Mesenteric fat pad (tissue), 1 donor: ENCODE measurements at places on chromosomes 4 and X.

- no peak for DNase-seq
Observed at GRCh38 chr4:78777576-78777940, 1.4 kb downstream of the BMP2K start.

GRCh38 chr4:100082852-100083251, 107.4 kb downstream of the DDIT4L start:
- no peak for DNase-seq

- no peak for DNase-seq
Observed at GRCh38 chrX:120459309-120459708, 9.8 kb downstream of the LAMP2 start.

- DNase-seq, result no peak
Observed at GRCh38 chr4:35538807-35539206, 705.5 kb downstream of the ARAP2 start.

DNA sequence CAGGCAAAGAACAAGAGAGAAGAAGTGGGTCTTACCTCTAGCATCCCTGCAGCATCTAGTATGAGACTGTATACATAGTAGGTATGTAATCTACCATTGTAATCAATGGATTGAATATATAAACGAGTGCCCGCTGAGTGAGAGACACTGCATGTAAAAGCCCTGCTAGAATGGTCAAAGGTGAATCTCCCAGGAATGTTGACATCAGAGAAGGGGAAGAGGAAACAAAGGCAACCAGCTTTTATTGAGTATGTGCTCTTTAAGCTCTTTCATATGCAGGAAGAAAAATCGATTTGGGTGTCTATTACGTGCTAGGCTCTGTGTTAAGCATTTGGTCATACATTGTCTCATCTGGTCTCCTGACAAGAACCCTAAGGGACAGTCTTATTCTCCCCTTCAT, 91.9 kb upstream of the KLHL13 start:
- no peak for DNase-seq

DNA sequence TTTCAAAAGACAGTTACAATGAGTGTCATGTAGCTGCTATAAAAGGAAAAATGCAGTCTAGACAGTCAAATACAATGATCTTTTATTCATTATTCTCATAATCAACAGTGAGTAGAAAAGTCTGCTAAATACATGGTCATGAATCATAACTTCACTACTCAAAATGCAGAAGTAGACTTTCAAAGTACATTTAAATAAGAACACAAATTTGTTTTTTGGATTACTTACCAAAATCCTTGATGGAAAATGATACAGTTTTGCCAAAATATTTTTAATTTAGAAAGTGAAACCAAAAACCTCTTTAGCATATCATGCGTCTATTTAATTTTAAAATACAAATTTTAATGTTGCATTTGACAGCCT, 4.9 kb downstream of the ACSL4 start:
- DNase-seq, result no peak

GRCh38 chr4:81485310-81485980, 13.7 kb upstream of the RASGEF1B start:
- no peak for DNase-seq

- no peak for DNase-seq
Observed at GRCh38 chrX:13123247-13123856, 78.9 kb upstream of the FAM9C start.

GRCh38 chr4:80125252-80126177, 52.5 kb upstream of the ANTXR2 start:
- DNase-seq, result no peak

- DNase-seq, result no peak
Observed at GRCh38 chrX:5458300-5458842, 770.3 kb downstream of the NLGN4X start.

DNA sequence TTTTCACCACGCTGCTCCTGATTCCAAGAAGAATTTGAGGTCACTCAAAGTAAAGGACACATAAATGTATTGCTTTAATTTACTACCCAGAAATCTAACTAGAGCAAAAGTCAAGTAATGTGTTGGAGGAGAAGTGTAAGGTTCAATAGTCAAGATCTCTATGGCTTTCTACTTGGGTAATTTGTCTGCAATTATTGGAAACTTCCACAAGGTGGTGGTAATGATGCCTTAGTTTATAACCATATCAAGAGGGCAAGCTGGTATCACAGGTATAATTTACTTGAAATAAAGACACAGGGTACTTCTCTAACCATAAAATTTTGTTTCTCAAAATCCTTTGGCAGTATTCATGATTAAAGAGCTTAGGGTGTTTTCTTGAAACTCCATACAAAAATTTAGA, 10.2 kb upstream of the GRIA3 start:
- no peak for DNase-seq

GRCh38 chr4:149735796-149736195, 79.8 kb downstream of the IQCM start:
- no peak for DNase-seq

DNA sequence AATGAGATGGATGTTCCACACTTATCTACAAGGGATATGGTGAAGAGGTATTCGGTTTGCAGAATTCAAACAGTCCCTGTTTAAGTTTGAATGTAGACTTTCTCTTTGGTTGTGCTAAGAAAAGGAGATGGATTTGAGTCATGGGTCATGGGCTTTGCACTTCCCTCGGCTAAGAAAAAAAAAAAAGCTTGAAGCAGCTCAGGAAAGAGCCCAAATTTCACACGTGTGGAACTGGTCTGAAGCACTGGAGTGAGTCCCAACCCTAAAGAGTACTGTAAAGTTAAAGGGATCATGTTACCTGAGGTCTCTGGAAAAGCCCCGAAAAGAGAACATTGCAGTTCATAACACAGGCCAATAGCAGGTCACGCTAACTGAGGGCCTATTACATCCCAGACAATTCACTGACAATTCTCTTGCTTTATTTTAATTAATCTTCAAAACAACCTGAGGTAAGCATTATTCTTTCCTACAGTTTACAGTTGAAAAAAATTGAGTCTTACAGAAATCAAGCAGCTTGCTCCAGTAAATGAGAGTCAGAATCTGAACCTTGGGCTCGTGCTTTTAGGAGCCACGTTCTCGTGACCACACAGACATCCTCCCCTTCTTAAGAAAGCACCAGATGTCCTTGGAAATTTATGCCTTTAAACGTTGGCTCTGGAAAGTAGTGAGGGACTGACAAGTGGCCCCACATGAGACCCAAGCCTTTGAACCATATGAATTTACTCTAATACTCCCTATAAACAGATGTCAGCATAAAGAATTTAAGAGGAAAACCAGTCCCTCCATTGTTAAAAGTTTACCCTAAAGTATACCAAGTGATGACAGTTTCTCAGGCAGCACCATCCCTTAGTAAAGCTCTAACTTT, 89.3 kb downstream of the MAD2L1 start:
- DNase-seq, result no peak

- DNase-seq, result no peak
Observed at GRCh38 chr4:63492515-63492914, 916.7 kb downstream of the TECRL start.

GRCh38 chr4:47579235-47579634, 94.2 kb downstream of the ATP10D start:
- no peak for DNase-seq

DNA sequence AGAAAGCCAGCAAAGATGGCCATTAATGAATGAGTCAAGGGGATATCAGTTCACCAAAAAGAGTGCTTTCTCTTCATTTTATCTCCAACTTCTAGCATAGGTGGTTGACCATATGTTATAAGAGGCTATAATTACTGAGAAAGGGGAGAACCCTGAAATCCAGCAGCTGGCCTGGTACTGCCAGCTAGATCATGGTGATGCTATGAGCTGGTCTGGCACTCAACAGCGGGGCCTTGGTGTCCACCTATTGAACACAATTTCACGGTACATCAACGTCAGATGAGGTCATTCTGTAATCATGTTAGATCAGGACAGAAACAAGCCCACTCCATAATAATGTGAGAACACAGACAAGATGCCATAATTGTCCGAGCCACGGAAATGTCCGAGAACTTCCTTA, 1644.8 kb upstream of the PCDH7 start:
- no peak for DNase-seq

DNA sequence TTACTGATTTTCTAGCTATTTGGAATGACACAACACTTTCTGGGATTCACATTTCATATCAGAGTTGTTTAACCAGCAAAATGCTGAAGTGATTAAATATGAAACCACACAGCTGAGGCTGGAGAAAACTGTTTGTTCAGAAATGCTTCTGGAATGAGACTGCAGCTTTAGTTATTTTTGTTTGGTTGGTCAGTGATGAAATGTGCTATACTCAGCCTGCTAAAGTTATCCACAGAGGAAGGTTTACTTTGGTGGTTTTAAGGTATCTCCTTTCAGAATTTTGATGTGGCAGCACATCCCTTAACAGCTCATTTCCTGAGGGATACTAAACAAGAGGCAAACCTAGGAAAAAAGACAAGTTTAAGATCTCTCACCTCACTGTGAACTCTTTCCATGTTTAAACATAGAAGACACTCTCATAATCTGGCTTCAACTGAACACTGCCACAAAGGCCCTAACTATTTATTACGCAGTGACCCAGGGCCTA, 106.6 kb upstream of the PDE5A start:
- DNase-seq, result no peak

GRCh38 chr4:112329672-112330375, 32.7 kb downstream of the ALPK1 start:
- DNase-seq, result no peak
